ENCODE measurements at places on chromosomes 5 and 9. TPM values are rescaled to one million over a fixed set of nuclear protein-coding genes. Genes with fewer than 3 reads are reported as not detected.

DNA sequence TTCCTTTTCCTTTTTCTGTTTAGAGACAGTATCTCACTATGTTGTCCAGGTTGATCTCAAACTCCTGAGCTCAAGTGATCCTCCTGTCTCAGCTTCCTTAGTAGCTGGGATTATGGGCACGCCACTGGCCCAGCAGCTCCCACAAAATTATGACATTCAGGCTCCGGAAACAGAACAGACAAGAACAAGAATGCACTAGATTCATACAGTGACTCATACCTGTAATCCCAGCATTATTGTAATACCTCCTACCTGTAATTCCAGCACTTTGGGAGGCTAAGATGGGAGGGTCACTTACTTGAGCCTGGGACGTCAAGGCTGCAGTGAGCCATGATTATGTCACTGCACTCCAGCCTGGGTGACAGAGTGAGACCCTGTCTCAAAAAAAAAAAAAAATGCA, 26.7 kb upstream of the B4GALT1 start:
- DNase-seq = no peak

DNA sequence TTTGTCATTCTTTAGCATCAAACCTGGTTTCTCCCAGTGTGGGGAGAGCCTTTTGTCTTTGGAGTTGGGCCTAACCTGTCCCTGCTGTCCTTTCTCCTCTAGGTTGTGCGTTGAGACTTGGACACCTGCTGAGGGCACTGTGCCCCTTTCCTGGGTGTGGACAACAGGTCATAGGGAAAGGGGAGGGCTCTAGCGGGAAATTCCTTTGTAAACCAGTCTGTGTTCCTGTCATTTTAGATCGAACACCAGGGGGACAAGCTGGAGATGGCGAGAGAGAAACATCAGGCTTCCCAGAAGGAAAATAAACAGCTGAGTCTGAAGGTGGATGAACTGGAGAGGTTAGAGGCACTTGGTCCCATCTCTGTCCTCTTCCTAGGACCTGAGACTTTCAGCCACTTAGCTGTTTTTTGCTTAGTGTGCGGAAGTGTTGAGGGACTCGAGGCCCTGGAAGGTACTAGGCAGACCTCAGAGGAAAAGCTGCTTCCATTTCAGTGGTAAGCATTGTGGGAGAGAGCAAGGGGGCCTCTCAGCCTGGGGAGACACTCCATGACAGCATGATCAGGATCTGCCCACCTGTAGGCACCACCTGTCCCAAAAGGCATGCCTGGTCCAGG, 8.6 kb upstream of the GLE1 start:
- no peak for DNase-seq

- no peak for DNase-seq
Observed at GRCh38 chr5:129963359-129963758, 59.1 kb downstream of the CHSY3 start.

DNA sequence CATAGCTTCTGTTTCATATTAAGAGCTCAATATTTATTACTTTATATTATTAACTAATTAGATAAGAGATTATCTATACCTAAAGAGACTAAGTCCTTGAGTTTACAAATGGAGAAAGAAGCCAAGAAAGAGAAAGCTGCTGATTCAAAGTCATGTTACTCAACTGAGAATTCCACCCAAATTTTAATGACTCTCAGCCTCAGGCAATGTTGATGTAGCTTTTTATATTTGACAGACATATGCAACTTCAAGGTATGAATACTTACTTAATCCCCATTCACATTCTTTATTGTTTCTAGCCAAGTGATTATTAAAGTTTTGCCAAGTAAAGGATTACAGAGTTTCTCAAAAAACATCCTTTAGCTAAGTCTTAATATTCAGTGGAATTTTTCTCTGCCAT, 527.5 kb upstream of the NMUR2 start:
- DNase-seq = no peak

GRCh38 chr5:53067641-53068040, 41.9 kb downstream of the MOCS2 start:
- DNase-seq = no peak

CCL21 gene
- not detected for total RNA-seq

IL33 gene
- total RNA-seq = not detected

SH3TC2 gene
- not detected for total RNA-seq

All from activated CD4-positive, alpha-beta memory T cell treated with anti-CD3 and anti-CD28 coated beads for 36 hours (primary cell).